Activated naive CD4-positive, alpha-beta T cell treated with anti-CD3 and anti-CD28 coated beads, Interleukin-2, amount 10 ng/mL, durations not matched to agents 7 days and 5 days (primary cell): ENCODE measurements at places on chromosomes 16 and 17.
A peak's percentile ranks its signal among the peaks of the same experiment; 100 is the strongest.

DNA sequence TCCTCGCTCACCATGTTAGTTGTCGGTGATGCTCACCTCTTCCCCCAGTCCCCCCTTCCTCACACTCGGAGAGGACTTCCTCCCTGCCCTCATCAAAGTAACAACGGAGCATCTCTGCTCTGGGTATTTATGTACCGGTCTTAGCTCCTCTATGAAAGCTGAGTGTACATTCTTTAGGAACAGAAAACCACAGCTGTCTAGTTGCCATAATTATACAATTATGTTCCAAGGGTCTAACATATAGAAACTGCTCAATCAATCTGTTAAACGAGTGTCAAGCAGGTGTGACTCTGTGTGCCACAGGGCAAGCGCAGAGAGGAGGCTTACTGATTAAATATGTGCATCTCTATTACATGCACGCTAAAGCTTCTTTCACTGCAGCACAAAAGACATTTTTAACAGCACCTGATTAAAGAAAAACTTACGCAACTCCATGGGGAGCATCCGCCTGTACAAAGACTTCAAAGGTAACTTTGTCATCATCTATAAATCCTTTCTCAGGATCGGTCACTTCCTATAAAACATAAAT is 37.8 kb downstream of the LITAFD start:
- H3K36me3 ChIP-seq, result peaks cover 82% of the 10 kb centered on the region
- H3K27me3 ChIP-seq, result no peaks in the 10 kb centered on the region

DNA sequence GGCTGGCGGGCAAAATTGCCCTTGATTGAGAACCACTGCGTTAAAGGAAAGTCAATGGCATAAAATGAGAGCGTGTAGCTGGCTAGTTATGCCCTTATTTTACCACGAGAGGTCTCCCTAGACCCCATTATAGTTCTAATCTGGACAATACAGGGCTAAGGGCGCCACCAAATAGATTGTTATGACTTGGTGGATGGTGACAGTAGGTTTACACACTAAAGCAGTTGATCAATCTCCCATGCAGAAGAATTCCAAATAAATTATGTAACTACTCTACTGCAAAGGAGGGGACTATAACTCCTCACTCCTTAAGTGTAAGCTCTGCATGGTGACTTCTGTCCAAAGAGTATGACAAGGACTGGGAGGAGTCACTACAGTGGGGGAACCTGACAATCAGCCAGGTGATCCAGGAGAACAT is 20.4 kb upstream of the YPEL2 start:
- peaks cover 8% of the 10 kb centered on the region for H3K27me3 ChIP-seq
- DNase-seq, result peak; percentile 54
- H3K36me3 ChIP-seq, result no peaks in the 10 kb centered on the region
- no peak overlapping the region for H3K27ac ChIP-seq

GRCh38 chr16:65672960-65673359 is 551.1 kb upstream of the CDH11 start:
- H3K27ac ChIP-seq, result no peak overlapping the region
- DNase-seq, result no peak
- H3K36me3 ChIP-seq, result no peaks in the 10 kb centered on the region
- no peaks in the 10 kb centered on the region for H3K4me1 ChIP-seq

GRCh38 chr17:29514792-29515191 is 52.0 kb downstream of the ABHD15 start:
- H3K4me1 ChIP-seq, result no peaks in the 10 kb centered on the region
- no peak overlapping the region for H3K27ac ChIP-seq
- no peak overlapping the region for H3K4me3 ChIP-seq
- DNase-seq, result no peak
- H3K36me3 ChIP-seq, result peaks cover 29% of the 10 kb centered on the region

DNA sequence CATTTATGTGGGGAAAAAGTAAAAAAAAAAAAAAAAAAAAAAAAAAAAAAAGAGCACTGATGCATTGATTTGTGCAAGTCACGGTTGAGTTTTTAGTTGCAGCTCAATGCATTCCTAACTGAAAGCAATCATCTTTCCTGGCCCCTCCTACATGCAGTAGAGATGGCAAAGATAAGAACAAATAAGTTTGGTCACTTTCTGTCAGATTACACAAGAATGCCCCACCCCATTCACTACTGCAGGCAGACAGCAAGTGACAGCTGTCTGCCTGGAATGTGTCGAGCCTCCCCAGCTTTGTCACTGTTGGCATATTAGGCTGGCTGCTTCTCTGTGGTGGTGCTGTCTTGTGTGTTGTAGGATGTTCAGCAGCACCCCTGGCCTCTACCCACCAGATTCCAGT is 243.5 kb downstream of the FOXL1 start:
- H3K4me1 ChIP-seq, result no peaks in the 10 kb centered on the region
- no peak overlapping the region for H3K4me3 ChIP-seq
- no peaks in the 10 kb centered on the region for H3K36me3 ChIP-seq
- peaks cover 35% of the 10 kb centered on the region for H3K27me3 ChIP-seq
- no peak overlapping the region for H3K27ac ChIP-seq

DNA sequence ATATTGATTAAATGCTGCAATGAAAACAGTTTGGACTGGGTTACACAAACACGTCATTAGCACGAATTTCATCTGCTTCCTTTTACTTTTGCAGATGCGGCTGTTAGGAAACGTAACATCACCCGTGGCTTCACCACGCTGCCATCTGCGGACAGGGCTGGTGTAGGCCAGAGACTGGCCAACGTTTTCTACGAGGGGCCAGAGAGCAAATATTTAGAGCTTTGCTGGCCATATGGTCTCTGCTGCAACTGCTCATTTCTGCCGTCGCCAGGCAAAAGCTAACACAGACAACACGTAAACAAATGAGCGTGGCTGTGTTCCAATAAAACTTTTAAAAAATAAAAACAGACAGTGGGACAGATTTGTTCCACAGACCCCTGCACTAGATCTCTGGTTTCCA is 96.6 kb downstream of the ENGASE start:
- H3K4me3 ChIP-seq, result no peak overlapping the region
- no peaks in the 10 kb centered on the region for H3K4me1 ChIP-seq
- peaks cover 5% of the 10 kb centered on the region for H3K27me3 ChIP-seq
- H3K27ac ChIP-seq, result no peak overlapping the region
- no peaks in the 10 kb centered on the region for H3K36me3 ChIP-seq

DNA sequence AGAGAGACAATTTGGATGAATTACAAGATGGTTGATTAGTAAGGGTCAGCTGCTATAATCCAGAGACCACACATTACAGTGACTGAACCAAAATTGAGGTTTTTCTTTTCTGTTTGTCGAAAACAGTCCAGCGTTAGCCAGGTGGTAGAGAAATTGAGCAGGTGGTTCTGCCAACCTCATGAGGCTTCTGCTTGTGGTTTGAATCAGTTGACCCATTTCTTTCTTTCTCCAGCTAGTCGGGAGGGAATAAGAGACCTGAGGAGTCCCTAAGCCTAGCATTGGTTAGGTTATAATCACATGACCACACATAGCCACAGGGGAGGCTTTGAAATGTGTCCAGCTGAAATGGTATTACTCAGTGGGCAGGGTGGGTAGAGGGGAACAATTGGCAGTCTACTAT is 504.6 kb downstream of the HS3ST4 start:
- no peaks in the 10 kb centered on the region for H3K4me1 ChIP-seq
- no peaks in the 10 kb centered on the region for H3K27me3 ChIP-seq
- no peak overlapping the region for H3K27ac ChIP-seq
- H3K36me3 ChIP-seq, result no peaks in the 10 kb centered on the region
